ENCODE measurements at places on chromosomes 2 and 18.

DNA sequence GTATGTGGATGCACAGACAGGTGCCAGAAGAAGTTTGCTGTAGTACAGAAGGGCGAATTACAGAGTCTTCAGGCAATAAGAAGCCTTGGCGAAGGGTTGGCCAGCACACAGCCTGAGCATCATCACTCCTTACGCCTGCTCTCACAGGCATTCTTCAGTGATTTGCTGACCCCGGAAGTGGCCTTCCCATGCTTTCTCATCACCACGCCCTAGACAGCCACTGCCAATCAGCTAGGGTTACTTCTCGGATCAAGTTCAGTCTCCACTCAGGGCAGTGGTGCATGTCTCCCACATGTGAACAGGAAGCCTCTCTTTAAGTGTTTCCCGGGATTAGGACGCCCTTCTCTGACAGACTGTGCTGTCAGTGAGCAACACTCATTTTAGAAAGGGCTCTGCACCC, 81.8 kb downstream of the C1QL2 start:
- no peak for DNase-seq

GRCh38 chr2:44205169-44205568, 36.5 kb downstream of the PPM1B start:
- no peak for DNase-seq

DNA sequence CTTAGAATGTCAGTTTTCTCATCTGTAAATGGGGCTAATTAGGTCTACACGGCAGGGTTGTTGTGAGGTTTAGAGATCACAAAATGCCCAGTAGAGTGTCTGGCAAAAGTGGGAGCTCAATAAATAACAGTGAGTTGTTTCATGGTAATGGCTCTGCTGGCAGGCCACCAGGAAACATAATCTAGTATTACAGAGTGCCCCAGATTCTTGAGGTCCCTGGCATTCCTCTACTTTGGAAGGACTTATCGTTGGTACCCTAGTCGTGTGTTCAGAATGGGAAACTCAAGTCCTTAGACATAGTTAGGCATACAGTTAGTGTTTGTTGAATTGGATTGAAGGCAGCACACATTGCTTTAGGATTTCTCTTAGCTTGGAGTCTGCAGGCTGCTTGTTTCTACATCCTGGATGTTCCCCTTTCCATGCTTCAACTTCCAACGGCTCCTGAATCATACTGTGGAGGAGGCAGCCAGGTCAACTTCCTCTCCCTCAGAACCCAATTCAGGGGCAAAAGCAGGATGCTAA, 161.5 kb upstream of the FOSL2 start:
- DNase-seq, result no peak

- DNase-seq, result no peak
These were observed 6.7 kb upstream of the B3GNT2 start for GRCh38 chr2:62189196-62189595.

DNA sequence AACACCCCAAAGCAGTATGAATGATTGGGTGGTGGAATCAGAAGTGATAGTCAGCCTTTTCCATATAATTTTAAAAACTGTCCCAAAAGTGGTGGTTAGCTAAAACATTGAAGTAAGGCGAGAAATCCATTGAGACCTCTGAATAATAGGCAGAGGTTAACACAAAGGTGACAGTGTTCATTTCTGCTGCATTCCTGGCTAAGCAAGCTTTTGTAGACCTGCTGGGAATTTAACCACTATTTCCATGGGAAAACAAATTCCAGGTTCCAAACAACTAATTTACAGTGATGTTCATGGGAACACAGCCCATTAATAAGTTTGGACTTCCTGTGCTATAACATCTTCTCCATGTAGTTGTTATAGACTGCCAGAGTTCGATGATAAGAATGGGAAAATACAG, 6.3 kb upstream of the INO80D start:
- DNase-seq, result no peak

- no peak for DNase-seq
These were observed 107.0 kb upstream of the SLC35G4 start for GRCh38 chr18:11502368-11502767.

DNA sequence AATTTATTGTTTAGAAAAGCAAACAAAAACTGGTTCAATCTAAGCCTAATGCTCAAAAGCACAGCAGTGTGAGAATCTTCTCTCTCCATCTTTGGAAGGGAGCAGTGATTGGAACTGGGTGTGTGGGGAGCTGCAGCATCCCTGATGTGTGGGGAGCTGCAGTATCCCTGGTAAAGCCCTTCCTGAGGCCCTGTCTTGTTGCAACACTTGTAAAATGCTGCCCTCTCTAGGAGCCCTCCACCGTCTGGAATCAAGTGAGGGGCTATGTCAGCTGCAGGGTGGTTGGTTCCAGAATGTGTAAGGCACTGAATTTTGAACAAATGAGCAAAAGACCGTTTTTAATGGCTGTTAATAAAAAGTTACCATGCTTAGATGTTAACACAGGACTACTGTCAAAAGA, 147.7 kb upstream of the RAB12 start:
- no peak for DNase-seq

GRCh38 chr2:69791045-69791444, 38.4 kb upstream of the GMCL1 start:
- no peak for DNase-seq

DNA sequence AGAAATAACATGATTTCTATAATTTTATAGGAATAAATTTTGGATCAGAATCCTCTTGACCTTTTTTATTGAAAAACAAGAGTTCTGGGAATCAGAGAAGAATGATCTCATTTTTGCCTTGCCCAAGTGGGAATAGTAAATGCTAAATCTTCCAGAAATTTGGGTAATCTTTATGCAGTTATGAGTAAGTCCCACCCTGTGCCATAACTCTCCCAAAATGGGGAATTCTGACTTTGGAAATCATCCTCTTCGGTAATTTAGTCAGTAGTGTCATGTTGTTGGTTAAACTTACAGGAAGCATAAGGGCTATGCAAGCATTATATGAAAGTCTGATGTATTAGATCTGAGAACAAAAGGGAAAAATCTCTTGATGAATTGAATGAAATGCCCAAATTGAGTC, 20.6 kb upstream of the ARHGAP28 start:
- DNase-seq, result no peak

DNA sequence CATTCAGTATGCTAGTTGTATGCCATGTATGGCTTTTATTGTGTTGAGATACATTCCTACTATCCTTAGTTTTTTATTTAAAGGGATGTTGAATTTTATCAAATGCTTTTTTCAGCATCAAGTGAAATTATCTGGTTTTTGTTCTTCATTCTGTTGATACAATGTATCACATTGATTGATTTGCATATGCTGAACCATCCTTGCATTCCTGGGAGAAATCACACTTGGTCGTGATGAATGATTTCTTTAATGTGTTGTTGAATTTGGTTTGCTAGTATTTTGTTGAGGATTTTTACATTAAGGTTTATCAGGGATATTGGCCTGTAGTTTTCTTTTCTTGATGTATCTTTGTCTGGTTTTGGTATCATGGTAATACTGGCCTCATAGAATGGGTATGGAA, 49.7 kb downstream of the CD28 start:
- no peak for DNase-seq

DNA sequence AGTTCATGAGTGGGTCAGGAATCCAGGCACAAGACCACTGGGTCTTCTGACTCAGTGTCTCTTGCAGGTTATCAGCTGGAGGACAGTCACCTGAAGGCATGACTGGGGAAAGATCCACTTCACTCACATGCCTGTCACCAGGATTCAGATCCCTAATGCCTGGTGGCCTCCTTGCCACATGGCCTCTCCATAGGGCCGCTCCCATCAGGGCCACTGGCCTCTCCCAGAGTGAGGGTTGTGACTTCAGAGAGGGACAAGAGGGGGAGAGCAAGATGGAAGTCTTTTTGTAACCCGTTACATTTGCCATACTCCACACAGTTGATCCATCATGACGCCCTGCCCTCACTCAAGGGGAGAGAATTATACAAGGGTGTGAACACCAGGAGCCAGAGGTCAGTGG, 13.0 kb upstream of the OTOS start:
- no peak for DNase-seq

DNA sequence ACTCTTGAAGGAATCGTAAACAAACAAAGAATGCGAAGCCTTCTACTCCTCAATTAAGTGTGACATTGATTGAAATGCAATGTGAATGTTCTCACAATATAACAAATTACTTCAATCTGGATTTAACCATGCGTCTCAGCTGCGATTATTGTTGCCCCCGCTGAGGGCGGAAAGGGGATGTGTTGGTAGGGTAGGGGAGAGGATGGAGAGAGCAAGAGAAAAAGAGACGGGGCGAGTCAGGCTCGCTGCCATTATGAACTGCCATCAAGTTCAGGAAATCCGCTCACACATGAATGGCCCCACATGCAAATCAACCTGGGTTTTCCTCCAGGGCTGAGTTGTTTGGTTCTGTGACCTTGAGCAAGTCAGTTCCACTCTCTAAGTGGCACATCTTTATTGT, 129.8 kb downstream of the PXDN start:
- DNase-seq, result no peak

GRCh38 chr2:120398996-120399888, 53.3 kb downstream of the INHBB start:
- DNase-seq, result no peak

- no peak for DNase-seq
These were observed 1.7 kb upstream of the STAMBP start for GRCh38 chr2:73827018-73827417.

Data from CD4-positive, alpha-beta T cell treated with Interleukin-17A for 1 hour (primary cell).